ENCODE measurements at places on chromosomes 1 and 21. TPM values are rescaled to one million over a fixed set of nuclear protein-coding genes. Genes with fewer than 3 reads are reported as not detected.

TRIM17 gene
- not detected for total RNA-seq

PCSK9 gene
- total RNA-seq, result not detected

DNA sequence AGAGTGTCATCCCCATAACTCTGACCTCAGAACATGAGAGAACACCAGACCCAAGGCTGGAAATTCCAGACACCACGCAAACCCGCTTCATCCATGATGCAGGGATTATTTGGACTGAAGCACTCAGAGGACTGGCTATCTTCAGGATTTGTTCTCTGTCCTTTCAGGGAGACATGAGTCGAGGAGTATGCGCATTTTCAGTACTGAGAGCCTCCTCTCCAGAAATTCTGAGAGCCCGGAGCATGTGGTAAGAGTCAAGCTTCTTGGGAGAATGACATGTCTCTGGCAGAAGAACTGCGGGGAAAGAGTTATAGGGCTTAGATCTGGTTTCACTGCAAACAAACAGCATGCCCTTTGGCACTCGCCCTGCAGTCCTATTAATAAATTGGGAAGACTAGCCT is 6.9 kb downstream of the LAX1 start:
- peaks cover 4% of the 10 kb centered on the region for H3K4me1 ChIP-seq
- no peaks in the 10 kb centered on the region for H3K27me3 ChIP-seq
- H3K36me3 ChIP-seq, result no peaks in the 10 kb centered on the region

DNA sequence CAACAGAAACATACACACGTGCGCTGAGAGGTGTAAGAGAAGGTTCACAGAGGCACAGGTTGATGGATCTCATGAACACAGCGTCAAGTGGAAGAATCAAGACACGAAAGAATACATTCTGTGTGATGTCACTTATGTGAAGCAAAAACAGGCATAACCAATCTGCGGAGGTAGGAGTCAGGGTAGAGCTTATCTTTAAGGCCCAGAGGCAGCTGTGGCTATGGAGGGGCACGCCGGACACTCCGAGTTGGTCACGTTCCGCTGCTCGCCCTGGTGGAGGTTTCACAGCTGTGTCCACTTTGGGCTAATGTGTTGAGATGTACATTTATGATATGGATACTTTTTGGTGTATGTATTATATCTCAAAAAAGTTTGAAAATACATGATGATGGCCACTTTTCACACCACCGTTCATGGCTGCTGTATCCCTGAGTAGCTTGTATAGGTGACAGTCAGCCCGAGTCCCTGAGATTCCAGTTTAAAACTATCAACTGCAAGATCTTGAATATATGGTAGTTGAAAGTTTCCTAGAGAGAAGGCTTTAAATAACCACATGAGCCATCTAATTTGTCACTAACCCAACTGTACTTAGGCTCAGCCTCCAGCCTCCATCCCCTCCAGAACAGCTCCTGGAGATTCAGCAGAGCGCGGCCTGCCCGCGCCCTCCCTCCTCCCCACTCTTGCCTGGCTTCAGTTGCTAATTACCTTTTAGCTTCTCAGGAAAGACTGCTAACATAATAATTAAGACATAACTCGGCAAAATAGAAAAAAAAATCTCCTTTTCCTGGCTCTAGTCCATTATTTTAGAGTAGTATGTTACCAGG is 6.7 kb upstream of the ADARB1 start:
- no peaks in the 10 kb centered on the region for H3K27me3 ChIP-seq
- peak overlapping the region; percentile 8 for H3K27ac ChIP-seq
- no peak for DNase-seq
- H3K36me3 ChIP-seq, result no peaks in the 10 kb centered on the region
- H3K4me1 ChIP-seq, result peaks cover 7% of the 10 kb centered on the region

GRCh38 chr1:162562470-162562828 is 927 bp downstream of the UAP1 start:
- H3K4me3 ChIP-seq, result peak overlapping the region; percentile 98
- H3K4me1 ChIP-seq, result peaks cover 3% of the 10 kb centered on the region
- H3K36me3 ChIP-seq, result peaks cover 10% of the 10 kb centered on the region
- H3K27me3 ChIP-seq, result no peaks in the 10 kb centered on the region
- H3K27ac ChIP-seq, result peak overlapping the region; percentile 99

DNA sequence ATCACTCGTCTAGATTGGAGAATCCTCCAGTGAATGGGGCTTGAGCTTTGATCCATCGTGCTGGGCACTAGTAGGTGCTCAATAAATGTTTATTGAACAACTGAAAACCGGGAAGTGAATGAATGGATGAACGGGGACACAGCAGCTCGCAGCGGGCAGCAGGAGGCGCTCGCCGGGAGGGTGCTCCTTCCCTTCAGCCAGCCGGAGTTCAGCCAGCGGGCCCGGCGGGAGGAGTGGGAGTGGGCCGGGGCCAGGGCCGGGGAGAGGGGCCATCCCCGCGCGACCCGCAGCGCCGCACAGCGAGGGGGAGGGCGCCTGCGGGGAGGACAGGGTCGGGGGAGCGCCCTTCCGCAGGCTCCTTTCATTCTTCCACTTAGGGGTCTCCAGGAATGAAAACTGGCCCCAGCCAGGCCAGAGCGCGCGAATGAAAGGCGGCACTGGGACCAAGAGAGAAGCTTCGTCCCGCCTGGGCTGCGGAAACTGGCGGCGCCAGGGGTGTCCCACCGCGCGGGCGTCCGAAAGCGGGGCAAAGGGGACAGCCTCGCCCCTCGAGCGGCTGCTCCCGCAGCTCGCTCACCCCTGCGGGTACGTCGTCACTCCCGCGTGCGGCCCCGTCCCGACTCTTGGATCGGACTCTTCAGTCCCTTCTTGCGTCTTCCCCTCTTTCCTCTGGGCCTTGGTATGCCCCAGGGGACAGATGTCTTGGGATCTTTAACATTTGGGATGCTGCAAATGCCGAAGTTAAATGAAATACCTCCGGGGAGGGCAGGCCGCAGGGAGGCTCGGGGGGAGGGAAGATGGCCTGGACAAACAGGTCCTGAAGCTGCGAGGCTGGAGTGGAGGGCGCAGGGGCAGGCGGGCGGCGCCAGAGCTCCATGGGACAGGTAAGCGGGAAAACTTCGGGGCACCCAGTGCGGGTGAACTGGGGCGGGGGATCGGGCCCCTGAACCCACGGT is 3.6 kb upstream of the INAVA start:
- H3K27me3 ChIP-seq, result no peaks in the 10 kb centered on the region
- DNase-seq, result no peak
- H3K4me3 ChIP-seq, result peak overlapping the region; percentile 65

GRCh38 chr1:68497358-68497698 is 446 bp upstream of the DEPDC1 start:
- H3K4me1 ChIP-seq, result peaks cover 7% of the 10 kb centered on the region
- H3K27ac ChIP-seq, result peak overlapping the region; percentile 39
- no peaks in the 10 kb centered on the region for H3K36me3 ChIP-seq

- no peak overlapping the region for H3K27ac ChIP-seq
- H3K27me3 ChIP-seq, result no peaks in the 10 kb centered on the region
- H3K4me1 ChIP-seq, result no peaks in the 10 kb centered on the region
- no peak for DNase-seq
- no peaks in the 10 kb centered on the region for H3K36me3 ChIP-seq
These were observed 735 bp upstream of the BRINP3 start for GRCh38 chr1:190478149-190479049.

DNA sequence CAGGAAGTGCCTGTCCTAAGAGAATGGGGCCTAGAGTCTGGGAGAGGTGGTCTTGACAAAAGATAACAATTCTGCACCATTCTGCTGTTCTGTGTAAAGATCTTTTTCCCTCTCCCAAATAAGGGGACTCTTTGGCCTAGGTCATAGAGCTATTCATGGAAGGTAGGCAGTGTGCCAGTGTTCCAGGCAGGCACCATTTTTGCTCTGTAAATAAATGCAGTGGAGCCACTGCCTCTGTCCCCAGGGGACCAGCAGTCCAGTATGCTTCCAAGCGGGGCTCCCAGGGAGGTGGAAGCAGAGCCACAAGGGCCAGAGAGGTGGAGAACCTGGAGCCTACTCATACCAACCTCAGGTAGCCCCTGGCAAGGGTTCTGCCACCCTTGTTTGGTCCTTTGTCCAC is 25.9 kb downstream of the KCNA2 start:
- peaks cover 5% of the 10 kb centered on the region for H3K4me1 ChIP-seq
- no peak for DNase-seq
- no peaks in the 10 kb centered on the region for H3K36me3 ChIP-seq

All from ascending aorta (tissue), 2 donors.